ENCODE measurements at places on chromosomes 3 and 15.

- no peak for DNase-seq
Measured at GRCh38 chr3:140956058-140956835, 14.6 kb downstream of the SLC25A36 start.

DNA sequence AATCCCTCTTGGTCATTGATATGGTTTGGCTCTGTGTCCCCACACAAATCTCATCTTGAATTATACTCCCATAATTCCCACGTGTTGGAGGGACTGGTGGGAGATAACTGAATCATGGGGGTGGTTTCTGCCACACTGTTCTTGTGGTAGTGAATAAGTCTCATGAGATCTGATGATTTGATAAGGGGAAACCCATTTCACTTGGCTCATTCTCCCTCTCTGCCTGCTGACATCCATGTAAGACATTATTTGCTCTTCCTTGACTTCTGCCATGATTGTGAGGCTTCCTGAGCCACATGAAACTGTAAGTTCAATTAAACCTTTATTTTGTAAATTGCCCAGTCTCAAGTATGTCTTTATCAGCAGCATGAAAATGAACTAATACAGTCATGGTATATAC is 106.9 kb upstream of the UBP1 start:
- no peak for DNase-seq

DNA sequence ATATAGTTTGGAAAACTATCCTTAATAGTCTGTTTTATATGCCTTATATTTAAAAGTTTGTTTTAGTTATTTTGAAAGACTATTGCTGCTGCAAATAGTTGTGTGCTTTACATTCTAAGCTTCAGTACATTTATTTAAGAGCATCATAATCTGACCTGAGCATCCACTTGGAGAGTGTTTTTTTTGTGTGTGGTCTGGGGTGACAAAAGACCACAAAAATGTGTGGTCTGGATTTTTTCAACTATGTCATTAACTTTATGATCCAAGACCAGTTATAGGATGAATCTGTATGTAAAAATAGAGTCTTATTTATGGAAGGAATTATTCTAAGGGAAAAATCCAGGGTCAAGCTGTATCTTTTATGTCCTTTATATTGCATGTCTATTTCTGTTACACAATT is 77.4 kb downstream of the SLTM start:
- no peak for DNase-seq

- DNase-seq, result peak; percentile 69
Measured at GRCh38 chr15:75454471-75455378, 3.2 kb upstream of the SIN3A start.

DNA sequence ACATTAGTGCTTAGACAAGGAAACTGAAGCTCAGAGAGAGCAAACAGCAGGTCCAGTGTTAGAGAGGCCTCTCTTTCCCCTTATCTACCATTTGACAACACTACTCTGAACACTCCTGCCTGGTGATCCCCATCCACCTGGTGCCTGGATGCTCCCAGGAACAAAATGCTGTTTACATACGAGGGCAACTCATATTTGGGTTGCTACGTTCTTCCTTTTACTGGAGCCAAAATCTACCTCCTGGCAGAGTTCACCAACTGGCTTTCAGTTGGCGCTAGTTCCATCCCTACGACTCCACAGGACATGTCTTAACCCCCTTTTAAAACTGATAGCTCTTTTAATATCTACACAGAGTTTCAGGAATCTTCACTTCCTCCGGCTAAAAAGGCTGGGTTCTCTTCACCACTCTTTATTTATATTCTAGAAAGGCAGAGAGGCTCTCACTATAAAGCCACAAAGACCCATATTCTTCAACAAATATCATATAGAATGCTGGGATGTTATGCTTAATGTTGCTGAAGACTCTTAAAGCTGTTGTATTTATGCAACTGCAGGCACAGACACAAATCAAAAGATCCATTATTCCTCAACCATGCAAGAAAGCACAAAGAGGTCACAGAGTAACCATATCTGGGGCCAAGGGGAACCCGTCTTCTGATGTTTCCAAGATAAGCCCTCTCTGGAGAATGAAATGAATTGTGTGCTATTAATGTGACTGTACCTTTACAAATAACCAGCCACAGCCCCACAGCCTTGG is 47.9 kb downstream of the CCNB2 start:
- DNase-seq, result no peak

- DNase-seq, result peak; percentile 14
Measured at GRCh38 chr3:63343674-63344073, 65.6 kb downstream of the SYNPR start.

- DNase-seq, result peak; percentile 5
Measured at GRCh38 chr3:158802409-158803268, 785 bp downstream of the MFSD1 start.
